ENCODE measurements at places on chromosomes 5 and 9. TPM values are rescaled to one million over a fixed set of nuclear protein-coding genes. Genes with fewer than 3 reads are reported as not detected.

The ARHGEF28 gene
- 20.3 TPM for polyA plus RNA-seq

The PTPRD gene
- 2.1 TPM for polyA plus RNA-seq

The CCL21 gene
- 12.1 TPM for polyA plus RNA-seq

The OMD gene
- 0.52 TPM for polyA plus RNA-seq

The CDC14B gene
- polyA plus RNA-seq, result 4.6 TPM

The FGFR4 gene
- 69.6 TPM for polyA plus RNA-seq

The ARHGEF37 gene
- 7.8 TPM for polyA plus RNA-seq

The ICE1 gene
- 4.0 TPM for polyA plus RNA-seq

The SPINK7 gene
- not detected for polyA plus RNA-seq

The DRD1 gene
- polyA plus RNA-seq, result 0.21 TPM

The IL13 gene
- polyA plus RNA-seq, result not detected

The FSTL4 gene
- 0.68 TPM for polyA plus RNA-seq

The FAXDC2 gene
- polyA plus RNA-seq, result 3.6 TPM

The SLC31A1 gene
- 6.7 TPM for polyA plus RNA-seq

The EPB41L4A gene
- 4.4 TPM for polyA plus RNA-seq

The DNAI1 gene
- polyA plus RNA-seq, result 5.0 TPM

The HMHB1 gene
- polyA plus RNA-seq, result not detected

The KCNMB1 gene
- polyA plus RNA-seq, result 0.61 TPM

The PCDHB8 gene
- polyA plus RNA-seq, result 0.49 TPM

The GPX3 gene
- 298 TPM for polyA plus RNA-seq

The IGFBPL1 gene
- 2.2 TPM for polyA plus RNA-seq

The SLC36A3 gene
- polyA plus RNA-seq, result not detected

The PIP5K1B gene
- 1.5 TPM for polyA plus RNA-seq

The IL3 gene
- polyA plus RNA-seq, result not detected

The CSF1R gene
- polyA plus RNA-seq, result 2.6 TPM

The SPINK4 gene
- 1.5 TPM for polyA plus RNA-seq

The PCDHGB1 gene
- 1.1 TPM for polyA plus RNA-seq

The DND1 gene
- polyA plus RNA-seq, result 3.8 TPM

The NFIB gene
- 10.0 TPM for polyA plus RNA-seq

The PPP3R2 gene
- polyA plus RNA-seq, result not detected

The HAVCR1 gene
- polyA plus RNA-seq, result not detected

The IRX2 gene
- 1.8 TPM for polyA plus RNA-seq

The SAXO1 gene
- polyA plus RNA-seq, result 0.09 TPM

The DBH gene
- 0.08 TPM for polyA plus RNA-seq

The SELENOP gene
- polyA plus RNA-seq, result 80.2 TPM

The CBY3 gene
- polyA plus RNA-seq, result not detected

The KCNV2 gene
- not detected for polyA plus RNA-seq

The FOXD4L4 gene
- polyA plus RNA-seq, result 0.07 TPM

The GRM6 gene
- polyA plus RNA-seq, result 0.02 TPM

The GRXCR2 gene
- not detected for polyA plus RNA-seq

Measured in pancreas (tissue), 10 donors.